ENCODE measurements at places on chromosomes 5 and 9.

DNA sequence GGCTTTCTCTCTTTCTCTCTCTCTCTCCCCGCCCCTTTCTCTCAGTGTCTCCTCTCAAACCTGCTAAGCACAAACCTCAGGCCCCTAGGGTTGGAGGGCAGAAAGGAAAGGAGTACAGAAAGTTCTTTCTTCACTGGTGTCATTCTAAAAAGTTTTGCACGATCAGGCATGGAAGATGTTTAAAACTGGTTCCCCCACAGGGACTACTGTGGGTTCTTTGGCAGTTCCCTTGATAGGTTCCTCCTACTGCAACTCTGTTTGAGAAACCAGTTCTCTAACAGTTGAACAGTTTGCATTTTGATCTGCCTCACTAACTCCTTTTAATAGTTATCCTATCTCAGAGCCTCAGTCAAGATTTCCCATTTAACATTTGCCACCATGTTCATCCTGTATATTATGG is 82.9 kb downstream of the CDO1 start:
- ATAC-seq = no peak

- ATAC-seq = no peak
These were observed 11.8 kb downstream of the FXN start for GRCh38 chr9:69047371-69047770.

DNA sequence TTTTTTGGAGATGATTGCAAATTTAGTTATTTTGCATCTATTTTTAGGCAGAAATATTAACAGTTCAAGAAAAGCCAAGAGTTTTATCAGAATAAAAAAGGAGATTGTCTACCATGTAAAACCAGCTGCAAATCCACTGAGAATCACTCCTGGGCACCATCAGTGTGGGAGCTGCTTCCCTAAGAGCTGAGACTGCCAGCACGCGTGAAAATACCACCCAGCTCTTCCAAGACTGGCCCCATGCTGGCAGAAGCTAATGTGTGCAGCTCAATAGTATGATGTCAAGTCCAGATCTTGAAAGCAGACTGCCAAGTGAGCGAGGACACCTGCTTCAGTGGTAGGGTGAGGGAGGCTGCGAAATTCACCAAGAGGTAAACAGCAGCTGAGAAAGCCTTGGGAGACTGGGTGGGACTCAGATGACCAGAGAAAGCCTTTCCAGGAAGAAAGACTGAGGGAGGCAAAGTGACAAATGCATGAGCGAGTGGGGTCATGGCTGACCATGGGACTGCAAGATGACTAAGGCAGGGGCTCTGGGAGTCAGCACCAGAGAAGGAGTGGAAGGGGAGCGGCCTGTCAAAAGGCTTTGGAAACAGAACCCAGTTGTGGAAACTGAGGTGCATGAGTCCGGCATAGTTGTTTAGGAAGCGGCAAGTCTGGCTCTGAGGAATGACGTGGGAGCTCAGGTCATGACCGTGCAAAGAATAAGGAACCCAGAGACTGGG is 200.9 kb downstream of the GADD45G start:
- ATAC-seq = no peak

DNA sequence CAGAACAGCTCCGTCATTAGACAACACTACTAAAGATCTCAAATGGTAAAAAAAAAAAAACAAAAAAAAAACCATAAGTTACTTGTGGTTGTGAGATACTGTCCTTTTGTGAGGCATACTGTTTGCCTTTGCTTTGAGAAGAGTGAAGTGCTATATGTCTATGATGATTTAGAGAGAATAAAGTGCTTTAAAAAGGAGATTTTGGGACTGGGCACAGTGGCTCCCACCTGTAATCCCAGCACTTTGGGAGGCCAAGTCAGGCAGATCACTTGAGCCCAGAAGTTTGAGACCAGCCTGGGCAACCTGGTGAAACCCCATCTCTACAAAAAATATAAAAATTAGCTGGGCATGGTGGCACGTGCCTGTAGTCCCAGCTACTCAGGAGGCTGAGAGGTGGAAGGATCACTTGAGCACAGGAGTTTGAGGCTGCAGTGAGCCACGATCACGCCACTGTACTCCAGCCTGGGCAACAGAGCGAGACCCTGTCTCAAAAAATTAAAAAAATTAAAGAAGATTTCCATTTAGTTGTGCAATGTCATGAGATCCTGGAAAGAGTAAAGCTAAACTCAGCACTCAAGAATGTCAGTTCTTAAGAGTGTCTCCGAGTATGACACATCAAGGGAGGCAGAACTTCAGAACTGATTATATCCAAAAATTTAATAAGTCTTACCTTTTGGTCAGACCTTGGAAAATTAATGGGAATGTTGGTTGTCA is 87.3 kb downstream of the PRDM6 start:
- no peak for ATAC-seq

- ATAC-seq = no peak
These were observed 51.2 kb downstream of the DIAPH1 start for GRCh38 chr5:141567513-141568117.

- no peak for ATAC-seq
These were observed 135.8 kb upstream of the CDH12 start for GRCh38 chr5:22988937-22989336.

GRCh38 chr5:5178136-5178535 is 38.0 kb downstream of the ADAMTS16 start:
- ATAC-seq = no peak

Measured in activated CD4-positive, CD25-positive, alpha-beta regulatory T cell treated with anti-CD3 and anti-CD28 coated beads, Interleukin-2, amount 50 U/mL, for 24 hours (primary cell).